ENCODE measurements at places on chromosomes 12 and 14.

- DNase-seq, result no peak
Measured at GRCh38 chr12:95195122-95195521, 22.1 kb downstream of the FGD6 start.

GRCh38 chr12:16323010-16323409 lies 24.4 kb upstream of the MGST1 start:
- no peak for DNase-seq

- DNase-seq, result no peak
Measured at GRCh38 chr12:42410340-42410739, 84.4 kb downstream of the PPHLN1 start.

DNA sequence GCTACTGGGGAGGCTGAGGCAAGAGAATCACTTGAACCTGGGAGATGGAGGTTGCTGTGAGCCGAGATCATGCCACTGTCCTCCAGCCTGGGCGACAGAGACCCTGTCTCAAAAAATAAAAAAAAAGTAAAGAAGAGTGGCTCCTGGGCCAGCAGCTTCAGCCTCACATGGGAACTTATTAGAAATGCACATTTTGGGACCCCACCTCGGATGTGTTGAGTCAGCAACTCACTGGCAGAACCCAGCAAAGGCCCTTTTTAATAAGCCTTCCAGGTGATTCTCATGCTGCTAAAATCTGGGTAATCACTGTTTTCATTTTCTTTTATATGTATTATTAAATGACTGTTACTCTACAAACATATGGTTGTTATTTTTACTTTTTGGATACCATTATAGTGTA lies 41.6 kb downstream of the TBK1 start:
- DNase-seq, result no peak

DNA sequence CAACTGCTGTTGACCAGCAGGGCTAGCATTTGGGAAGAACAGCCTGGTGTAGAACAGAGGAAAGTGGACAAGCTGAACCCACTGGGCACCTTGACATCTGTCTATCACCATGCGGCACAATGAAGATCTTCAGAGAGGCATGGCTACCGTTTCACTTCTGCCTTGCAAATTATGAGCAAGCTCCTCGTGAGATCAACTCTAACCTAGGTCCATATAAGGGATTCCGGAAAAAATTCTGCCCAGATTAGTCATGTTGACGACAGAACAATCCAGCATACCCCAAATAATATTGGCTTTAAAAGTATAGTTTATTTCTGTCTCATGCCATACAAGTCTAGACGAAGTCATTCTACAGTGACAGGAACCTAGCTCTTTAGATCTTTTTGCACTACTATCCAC lies 91.6 kb upstream of the ATF7IP start:
- no peak for DNase-seq

Measured in NAMALWA (cell line).